ENCODE measurements at places on chromosomes 16 and 17.

DNA sequence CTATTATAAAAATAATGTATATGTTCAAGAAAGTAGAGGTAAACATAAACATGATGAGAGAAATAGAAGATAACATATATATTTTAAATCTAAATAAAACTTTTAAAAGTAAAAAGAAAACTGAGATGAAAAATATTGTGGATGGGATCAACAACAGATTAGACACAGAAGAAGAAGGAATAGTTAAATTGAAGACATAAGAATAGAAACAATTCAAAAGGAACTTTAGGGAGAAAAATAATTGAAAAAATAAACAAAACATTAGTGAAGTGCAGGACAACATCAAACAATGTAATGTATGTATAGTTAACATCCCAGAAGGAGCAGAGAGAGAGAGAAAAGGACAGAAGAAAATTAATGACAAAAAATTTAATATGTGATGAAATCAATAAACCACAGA is 228.1 kb upstream of the TNRC6C start:
- no peak for DNase-seq

DNA sequence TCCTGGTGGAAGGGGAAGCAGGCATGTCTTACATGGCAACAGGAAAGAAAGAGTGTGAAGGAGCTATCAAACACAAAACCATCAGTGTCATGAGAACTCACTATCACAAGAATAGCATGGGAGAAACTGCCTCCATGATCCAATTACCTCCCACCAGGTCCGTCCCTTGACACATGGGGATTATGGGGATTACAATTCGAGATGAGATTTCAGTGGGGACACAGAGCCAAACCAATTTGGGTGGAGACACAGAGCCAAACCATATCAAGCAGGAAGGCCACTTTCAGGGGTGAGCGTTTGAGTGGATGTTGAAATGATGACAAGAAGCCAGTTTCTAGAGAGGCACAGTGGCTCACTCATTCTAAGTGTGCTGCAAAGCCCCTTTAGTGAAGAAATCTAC is 143.8 kb downstream of the CPPED1 start:
- DNase-seq = no peak

DNA sequence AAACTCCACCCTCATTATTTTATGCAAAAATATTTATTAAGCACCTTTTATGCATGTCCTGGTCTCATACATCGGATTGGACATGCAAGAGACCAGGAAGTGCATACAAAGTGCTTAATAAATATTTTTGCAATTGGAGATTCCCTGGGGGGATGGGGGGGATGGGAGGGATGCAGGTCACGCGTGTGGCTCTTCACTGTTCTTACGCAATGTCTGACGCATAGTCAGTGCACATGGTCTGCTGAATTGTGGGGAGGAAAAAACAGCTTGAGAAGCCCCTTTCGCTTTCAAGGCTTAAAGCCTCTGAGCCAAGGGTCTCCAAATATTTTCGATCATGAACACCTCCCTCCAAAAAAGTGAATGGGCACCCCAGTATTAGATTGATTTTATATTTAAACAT is 96.7 kb upstream of the XYLT1 start:
- DNase-seq = no peak

DNA sequence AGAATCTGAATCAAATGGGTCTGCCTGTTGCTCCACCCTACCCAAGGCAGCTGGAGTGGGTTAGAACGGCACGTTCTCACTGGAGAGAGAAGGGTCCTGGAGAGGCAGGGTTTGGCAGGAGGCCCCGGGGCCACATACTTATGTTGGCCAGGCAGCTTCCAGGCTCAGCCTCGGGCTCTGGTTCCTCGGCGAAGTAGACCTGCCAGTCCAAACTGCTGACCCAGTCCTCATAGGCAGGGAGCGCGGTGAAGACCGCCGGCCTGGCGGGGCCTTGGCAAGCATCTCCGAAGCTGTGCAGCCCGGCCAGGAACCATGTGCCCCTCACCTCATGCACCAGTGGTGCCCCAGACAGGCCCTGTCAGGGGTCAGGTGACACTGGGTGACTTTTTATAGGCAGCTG is 4.8 kb downstream of the PRSS53 start:
- no peak for DNase-seq

GRCh38 chr17:7857713-7858521 is at the start of gene CYB5D1:
Gene CYB5D1, plus strand, starts transcription at chr17:7858003. Its CDS starts 132 bp downstream, at chr17:7858135.
- DNase-seq = peak; percentile 98

DNA sequence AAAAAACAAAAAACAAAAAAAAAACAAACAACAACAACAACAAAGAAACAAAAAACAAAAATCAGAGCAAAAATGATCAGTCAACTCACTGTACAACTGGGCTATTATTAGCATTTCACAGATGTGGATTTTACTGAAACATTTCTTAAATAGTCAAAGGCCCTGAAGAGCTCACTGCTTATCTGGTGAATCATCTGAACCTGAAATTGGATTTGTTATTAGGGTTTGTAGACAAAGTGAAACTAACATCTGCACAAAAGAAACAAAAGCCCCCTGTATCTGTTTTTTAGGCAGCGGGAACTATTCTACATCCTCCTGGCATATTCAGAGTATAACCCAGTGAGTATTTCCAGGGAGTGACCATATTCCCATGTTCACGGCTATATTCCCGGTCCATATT is 32.6 kb upstream of the KSR1 start:
- DNase-seq = no peak

- no peak for DNase-seq
Measured at GRCh38 chr17:81031566-81032550, 3.1 kb upstream of the BAIAP2 start.

GRCh38 chr16:75575958-75576357 is 9.8 kb downstream of the GABARAPL2 start:
- DNase-seq = no peak

DNA sequence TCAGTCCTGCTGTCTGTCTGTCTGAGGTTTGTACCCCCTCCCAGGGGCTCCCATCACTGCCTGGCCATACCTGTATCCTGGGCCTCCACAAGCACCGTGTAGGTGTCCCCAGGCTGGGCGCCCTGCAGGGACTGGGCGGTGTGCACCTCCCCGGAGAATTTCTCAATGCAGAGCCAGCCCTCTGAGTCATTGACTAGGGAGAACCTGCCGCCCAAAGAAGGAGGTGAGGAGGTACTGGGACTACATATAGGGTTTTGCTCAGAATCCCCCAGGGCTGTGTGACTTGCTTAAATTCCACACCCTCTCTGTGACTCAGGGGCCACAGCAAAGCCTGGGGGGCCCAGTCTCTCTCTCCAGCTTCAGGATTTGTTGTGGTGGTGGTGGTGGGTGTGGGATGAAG is 7.6 kb downstream of the CDH16 start:
- no peak for DNase-seq

DNA sequence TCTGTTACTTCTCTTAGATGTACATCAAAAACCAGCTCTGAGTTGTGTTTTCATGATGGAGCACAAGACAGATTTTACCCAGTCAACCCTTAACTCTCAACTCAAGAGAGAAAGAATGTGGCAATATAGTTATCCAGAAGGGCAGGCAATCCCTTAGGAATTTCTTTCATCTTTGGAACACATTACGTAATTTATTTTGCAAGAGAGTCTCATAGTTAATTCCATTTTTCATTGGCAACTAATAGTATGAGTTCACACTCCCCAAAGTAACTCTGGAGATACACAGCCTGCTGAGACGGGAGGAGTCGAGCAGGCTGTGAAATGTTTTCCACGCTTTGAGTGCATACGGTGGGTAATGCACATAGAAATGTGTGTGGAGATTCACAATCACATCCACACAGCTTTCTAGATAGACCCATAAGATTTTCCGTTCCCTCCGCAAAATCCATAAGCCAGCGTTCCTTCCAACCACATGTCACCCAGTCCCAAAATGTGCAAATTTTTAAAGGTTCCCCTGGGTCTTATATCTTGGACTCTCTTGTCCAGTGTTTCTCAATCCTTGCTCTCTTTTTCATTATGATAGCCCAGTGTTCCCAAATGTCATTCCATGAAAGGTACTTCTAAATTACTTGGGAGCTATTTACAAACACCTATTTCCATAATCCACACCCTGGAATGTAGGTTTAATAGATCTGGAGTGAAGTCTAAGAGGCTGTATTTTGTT is 8.4 kb upstream of the CDRT4 start:
- no peak for DNase-seq

- no peak for DNase-seq
Measured at GRCh38 chr17:49913226-49914095, 55.5 kb upstream of the DLX4 start.

DNA sequence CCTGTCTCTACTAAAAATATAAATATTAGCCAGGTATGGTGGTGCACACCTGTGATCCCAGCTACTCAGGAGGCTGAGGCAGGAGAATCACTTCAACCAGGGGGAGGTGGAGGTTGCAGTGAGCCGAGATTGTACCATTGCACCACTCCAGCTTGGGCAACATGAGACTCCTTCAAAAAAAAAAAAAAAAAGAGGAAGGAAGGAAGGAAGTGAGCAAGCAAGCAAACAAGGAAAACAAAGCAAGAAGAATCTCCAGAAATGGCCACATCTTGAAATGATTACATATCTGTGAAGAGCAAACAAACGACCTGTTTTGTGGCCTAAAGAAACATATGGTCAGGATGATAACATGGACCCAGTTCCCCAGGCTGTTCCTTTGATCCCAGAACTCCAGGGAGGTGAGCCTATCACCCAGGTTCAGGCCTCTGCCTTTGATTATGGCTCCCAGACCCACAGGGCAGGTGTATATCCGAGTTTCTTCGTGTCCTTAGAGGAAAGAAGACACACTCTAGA is 8.9 kb downstream of the ACOX1 start:
- peak; percentile 64 for DNase-seq

- DNase-seq = no peak
Measured at GRCh38 chr16:65843941-65844340, 522.5 kb upstream of the CDH5 start.

- DNase-seq = no peak
Measured at GRCh38 chr17:27352448-27353032, 58.6 kb downstream of the WSB1 start.

DNA sequence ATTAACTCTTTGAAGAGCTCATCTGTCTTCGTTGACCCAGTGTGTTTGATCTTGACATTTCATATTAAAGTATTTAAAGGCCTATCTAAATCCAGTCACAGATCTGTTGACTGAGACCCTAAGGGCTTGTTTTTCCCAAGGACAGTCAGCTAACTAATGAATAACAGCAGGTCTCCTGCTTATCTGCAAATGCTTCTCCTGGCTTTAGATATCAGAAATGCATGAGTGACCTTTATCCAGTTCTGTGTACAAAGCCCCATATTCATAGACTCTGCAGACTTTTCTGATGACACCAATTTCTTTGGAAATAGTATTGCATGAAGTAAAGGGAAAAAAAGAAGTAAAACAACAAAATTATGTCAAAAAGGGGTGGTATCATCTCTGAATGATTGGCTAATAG is 70.3 kb downstream of the YPEL2 start:
- no peak for DNase-seq

- DNase-seq = no peak
Measured at GRCh38 chr17:79113699-79114457, 39.3 kb downstream of the ENGASE start.

DNA sequence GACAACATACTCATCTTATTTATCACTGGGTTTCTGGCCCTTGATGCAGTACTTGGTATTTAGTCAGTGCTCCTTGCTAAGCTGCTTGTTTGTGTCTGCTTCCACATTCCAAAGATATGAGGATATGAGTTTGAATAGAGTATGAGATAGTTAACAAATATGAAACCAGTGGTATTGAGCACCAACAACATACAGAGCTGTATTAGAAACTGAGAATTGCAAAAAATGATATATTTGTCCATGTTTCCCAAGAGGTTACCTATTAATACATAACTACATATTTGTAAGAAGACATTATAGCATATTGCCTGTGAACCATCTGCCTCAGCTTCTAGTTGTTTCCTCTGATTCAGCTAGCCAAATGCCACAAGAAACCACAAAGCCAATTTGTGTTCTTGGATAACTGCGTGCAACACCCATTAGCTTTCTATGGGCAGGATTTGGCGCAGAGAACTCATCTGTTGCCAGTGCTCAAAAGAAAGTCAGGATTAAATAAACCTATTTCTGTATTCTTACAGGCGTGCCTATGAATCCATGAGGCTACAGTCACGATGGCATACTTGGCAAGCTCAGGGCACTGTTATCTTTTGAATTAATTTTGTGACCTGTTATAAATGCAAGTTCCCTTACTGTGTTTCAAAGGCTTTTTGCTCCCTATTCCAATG is 194.4 kb downstream of the MAP2K6 start:
- DNase-seq = no peak

- no peak for DNase-seq
Measured at GRCh38 chr17:76085066-76085730, 6.2 kb downstream of the ZACN start.

DNA sequence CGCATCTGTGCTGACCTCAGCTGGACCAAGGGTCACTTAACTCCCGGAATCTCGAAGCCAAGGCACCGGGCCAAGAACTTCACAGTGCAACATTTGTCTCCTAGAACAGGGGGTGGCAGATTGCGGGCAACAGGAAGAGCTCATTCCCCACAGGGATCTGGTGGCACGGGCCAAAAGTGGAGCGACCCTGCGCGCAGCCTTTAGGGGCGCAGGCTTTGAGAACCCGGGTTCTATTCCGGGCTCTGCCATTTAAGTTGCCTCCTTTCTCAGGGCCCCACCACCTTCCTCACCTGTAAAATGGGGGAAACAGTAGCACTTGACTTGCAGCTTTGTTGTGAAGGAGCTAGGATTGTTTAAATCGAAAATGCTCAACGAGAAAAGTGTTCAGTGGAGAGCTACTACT is 651 bp downstream of the SHMT1 start:
- peak; percentile 62 for DNase-seq

- DNase-seq = no peak
Measured at GRCh38 chr16:85210423-85211169, 98.3 kb upstream of the CIBAR2 start.

DNA sequence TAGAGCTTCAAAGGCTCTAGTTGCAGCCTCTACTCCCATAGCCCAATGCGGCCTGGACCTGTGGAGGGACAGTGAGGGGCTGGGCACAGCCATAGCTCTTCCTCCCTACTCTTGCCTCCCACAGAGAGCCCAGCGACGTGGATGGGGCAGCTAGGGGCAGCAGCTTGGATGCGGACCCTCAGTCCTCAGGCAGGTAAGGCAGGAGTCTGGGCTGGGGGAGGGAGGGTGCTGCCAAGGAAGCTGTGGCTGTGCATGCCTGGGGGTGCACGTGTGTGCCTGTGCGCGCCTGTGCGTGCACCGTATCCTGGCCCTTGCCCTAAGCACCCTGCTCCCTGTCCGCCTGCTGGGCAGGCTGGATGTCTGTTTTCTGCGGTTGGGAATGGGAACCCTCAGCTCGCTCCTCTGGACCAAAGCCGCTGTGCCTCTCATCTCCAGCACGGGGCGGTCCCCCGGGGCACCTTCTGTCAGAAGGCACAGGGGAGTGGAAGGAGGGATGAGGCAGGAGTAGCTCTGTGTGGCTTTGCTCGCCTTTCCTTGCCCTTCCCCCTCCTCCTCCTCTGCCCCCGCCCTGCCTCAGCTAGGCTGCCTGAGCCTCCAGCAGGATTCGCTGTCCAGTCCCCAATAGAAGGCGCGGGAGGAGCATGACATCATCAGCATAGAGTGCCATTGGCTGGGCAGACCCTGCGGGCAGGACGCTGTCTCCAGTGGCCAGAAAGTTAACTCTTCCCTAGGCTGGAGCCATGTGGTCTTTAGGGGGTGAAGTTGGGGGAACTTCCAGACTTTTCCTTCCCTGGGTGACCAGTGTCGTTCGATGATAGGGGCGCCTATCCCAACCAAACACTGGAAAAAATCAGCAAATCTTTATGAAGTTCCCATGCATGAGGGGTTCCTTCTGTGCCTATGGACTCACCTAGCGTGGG is 797 bp downstream of the PRCD start:
- DNase-seq = peak; percentile 94

GRCh38 chr17:45428050-45428617 is 4.5 kb downstream of the ARHGAP27 start:
- DNase-seq = peak; percentile 79

- DNase-seq = no peak
Measured at GRCh38 chr16:50944436-50944835, 202.6 kb downstream of the CYLD start.

GRCh38 chr17:21453144-21453898 is 77.2 kb downstream of the KCNJ12 start:
- DNase-seq = no peak
